Muscle of leg (tissue), 16 donors: ENCODE measurements at places on chromosomes 5 and 9. TPM values are rescaled to one million over a fixed set of nuclear protein-coding genes. Genes with fewer than 3 reads are reported as not detected.

Gene TAF1L
- total RNA-seq = under 0.01 TPM

Gene DNAI1
- 0.13 TPM for total RNA-seq

Gene LRRC19
- not detected for total RNA-seq

Gene ZNF483
- total RNA-seq = 3.1 TPM

Gene LCN2
- total RNA-seq = 0.09 TPM

Gene PKD2L2
- total RNA-seq = 1.2 TPM

- no peak for DNase-seq
Observed at GRCh38 chr5:149423794-149424268, 44.7 kb upstream of the IL17B start.

DNA sequence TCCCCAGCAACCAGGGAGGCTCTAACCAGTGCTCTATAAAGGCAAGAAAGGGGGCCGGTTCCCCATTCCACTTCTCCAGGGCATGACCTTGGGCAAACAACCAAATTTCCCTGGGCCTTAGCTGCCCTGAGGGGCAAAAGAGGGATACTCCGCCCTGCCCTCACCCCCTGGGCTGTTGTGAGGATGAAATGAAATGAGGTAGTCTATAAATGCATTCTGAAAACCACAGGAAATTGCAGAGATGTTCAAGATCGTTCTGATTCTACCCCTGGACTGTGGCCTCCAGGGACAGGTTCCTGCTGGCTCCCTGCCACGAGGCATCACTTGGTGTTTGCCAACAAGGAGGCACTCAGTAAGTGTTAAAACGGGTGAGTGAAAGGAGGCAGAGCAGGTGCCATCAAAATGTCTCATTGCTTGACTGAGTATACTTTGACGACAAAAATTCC lies 5.7 kb downstream of the RAPGEF1 start:
- no peak for DNase-seq

GRCh38 chr5:87770601-87771121 lies 357.9 kb upstream of the CCNH start:
- peak; percentile 2 for DNase-seq

DNA sequence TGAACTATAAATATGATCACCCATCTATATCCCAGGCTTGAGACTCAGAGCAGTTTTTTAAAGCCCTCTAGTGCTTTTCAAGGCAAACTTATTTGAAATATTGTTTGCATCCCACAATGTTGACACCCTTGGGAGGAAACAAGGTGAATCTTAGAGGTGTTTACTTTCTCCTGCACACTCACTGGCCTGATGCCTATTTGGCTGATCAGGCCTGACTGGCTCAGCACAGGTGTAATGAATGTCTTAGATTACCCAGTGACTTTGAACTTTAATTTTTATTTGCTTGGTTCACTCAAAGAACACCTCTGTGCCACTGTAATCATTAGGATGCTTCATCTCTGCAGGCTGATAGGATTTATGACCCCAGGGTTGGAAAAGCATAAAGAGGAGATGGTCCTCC lies 158.3 kb downstream of the KCTD16 start:
- no peak for DNase-seq

DNA sequence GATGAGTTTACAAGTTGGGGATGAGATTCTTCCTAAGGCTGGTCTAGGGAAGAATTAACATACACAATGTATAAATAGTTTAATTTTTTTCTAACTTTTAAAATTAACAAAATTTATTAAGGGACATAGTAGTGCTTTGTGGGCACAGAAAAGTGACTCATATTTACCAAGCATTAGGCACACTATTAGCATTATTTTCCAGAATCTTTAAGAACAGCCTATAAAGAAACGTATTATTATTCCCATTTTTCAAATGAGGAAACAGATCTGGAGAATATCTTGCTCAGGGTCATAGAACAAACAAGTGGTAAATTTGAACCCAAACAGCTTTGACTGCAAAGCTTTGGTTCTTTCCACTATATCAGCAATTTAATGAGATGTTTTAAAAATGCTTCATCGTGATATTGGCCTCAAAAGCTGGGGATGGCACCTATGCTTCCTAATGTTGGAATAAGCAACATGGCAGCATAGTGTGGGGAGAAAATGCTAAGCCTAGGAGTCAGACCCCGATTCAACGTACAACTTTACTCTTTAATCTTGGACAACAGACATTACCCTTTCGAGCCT lies 55.9 kb downstream of the ABCA1 start:
- no peak for DNase-seq

DNA sequence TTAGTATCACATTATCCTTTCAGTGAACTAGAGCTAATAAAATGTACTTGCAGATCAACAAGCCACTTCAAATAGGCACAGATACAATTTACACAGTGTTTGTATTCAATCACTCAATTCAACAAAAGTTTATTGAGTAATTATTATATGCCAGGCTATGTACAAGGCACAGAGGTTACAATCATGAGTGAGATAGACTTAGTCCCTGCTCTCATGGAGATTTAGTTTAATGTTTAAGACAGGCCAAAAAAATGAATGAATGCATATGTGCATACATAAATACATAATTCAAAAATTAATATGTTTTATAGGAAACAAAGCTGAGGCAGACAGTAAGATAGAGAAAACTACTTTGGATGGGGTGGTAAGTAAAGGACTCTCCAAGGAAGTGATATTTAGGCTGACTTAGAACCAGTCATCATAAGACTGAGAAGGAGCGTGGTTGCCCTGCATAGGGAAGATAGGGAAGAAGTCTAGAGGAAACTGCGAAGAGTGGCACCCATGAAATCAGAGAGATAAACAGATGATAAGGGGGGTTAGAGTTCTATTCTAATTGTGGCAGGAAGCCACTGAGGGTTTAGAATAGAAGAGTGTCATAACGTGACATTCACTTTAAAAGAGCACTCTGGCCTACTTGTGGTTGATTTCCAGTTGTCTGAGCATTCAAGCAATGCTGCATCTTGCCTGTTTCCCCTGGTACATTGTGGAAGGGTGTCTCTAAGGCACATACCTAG lies 49.7 kb upstream of the GRAMD2B start:
- no peak for DNase-seq

- DNase-seq = no peak
Observed at GRCh38 chr9:89889865-89890264, 285.1 kb downstream of the GADD45G start.

- DNase-seq = peak; percentile 64
Observed at GRCh38 chr5:106680330-106680729, 990.4 kb downstream of the EFNA5 start.

DNA sequence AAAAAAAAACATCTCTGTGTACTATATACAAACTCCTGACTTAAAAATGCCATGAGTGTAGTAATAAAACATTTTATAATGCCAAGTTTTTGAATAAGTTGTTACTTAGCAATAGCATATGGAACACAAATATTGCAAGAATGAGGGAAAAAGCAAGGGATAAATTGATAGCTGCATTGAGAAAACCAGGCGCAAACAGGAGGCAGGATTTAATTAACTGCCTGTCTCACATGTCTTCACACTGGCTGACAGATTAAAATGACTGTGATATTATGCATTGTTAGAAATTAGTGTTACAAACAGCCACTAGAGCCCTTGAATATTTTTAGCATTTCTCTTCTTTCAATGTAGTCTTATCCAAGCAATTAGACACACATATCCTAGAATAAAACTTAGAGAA lies 1817.5 kb upstream of the NUDT12 start:
- DNase-seq = no peak

DNA sequence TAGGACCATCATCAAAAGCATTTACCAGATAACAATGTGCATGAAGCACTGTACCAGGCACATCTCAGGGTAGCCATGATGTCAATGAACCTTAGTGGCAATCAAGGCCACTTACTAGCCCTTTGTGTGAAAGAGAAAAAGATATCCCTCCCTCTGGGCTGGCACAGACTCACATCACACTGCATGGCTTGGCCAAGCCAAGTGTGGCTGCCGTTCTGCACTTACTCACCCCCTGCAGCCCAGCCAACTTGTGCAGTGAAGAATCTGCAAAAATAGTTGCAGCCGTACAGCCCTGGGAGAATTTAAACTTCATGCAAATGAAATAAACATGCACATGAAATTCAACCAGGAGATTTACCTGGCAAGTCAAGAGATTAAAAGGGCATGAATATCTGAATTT lies 333.5 kb downstream of the DEPDC1B start:
- DNase-seq = no peak

DNA sequence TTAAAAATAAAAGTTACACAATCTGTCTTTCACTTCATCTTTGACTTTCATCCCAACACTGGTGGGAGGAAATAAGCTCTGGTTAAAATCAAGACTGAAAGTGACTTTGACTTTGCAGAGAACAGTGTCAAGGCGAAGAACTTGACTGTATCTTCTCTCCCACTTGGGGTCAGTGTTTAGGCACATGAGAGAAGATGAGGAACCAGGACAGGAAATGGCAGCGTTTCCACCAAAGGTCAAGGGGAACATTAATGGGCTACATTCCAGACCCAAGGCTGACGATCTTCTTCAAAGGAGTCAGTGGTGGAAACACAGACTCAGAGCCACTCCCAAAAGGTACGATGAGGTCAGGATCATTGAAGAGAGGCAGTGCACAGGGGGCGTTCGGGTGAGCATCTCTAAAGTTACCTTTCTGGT lies 409.5 kb downstream of the ARHGEF28 start:
- peak; percentile 83 for DNase-seq

GRCh38 chr9:12862611-12863410 lies 88.0 kb downstream of the LURAP1L start:
- peak; percentile 44 for DNase-seq

DNA sequence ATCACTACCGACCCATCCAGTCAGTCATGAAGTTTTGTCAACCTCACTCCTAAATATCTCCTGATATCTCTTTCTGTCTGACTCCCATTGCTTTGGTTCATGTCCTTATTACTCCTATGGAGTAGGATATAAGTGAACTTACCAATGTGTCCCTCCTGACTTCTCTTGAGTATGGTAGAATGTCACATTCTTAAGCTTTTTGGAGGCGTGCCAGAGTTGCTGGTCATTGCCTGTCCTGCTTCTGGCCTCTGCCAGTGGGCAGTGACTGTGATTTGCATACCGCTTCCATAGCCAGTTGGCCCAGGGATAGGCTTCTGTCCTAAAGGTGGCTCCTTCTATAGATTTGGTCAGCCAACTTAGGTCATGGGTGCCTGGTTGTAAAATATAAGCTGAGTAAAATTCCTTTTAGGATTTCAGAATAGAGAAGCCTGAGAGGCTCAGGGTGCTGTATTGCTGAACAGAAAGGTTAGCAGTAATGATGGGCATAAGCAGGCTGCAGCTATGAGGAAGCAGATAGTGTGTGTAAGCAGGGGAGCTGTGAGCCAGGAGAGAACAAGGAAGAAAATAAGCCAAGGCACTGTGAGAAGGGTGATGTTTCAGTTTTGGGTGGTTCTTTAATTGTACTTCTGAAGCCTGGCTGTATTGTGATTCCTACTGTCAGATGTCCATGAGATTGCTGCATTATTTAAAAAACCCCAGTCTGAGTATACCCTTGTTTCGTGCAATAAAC lies 16.1 kb upstream of the MARCHF3 start:
- no peak for DNase-seq

- no peak for DNase-seq
Observed at GRCh38 chr5:39980056-39980455, 555.3 kb upstream of the DAB2 start.

DNA sequence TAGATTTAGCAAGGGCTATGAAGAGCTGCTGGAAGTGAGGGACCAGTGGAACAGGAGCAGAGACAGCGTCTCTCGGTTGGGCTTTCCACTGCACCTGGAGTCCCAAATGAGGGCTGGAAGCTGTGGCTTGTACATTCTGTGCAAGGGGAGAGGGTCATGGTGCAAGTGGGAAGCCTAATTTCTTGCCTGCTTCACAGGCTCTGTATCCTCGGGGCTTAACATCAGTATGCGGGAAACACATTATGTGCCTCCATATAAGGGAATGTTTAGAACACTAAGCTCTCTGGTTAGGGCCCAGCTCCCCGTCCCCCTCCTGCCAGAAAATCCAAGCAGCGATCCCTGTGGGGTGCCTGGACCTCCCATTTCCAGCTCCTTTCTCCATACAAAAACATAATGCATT lies 89.0 kb upstream of the NIPAL4 start:
- peak; percentile 63 for DNase-seq

GRCh38 chr5:120158211-120158610 lies 305.9 kb upstream of the PRR16 start:
- no peak for DNase-seq

DNA sequence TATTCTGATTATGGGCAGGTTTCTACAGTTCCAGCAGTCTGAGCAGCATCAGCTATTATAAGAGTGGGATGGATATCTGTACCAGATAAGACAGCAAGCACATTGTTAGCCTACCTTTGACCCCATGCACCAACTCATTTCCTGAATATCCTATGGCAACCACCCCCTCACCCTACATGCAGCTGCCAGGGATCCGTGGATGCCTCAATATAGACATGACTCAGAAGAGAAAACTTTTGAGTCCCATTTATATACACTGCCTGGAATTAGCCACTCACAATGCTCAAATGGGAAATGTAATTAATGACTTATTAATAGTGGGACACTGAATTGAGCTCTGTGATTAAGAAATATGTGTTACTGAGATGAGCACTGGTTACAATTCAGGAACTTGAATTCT lies 124.4 kb downstream of the SSBP2 start:
- peak; percentile 54 for DNase-seq

DNA sequence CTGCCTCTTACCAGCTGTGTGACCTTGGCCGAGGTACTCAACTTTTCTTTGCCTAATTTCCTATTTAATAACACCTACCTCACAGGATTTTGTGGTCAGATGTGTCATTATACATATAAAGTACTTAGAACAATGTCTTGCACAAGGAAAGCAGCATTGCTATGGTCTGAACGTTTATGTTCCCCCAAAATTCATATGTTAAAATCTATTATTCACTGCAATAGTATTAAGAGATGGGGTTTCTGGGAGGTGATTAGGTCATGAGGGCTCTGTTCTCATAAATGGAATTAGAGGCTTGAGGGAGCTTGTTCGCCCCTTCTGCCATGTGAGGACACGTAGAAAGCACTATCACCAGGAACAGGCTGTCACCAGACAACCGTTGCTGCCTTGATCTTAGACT lies 10.9 kb upstream of the RNF145 start:
- DNase-seq = no peak

DNA sequence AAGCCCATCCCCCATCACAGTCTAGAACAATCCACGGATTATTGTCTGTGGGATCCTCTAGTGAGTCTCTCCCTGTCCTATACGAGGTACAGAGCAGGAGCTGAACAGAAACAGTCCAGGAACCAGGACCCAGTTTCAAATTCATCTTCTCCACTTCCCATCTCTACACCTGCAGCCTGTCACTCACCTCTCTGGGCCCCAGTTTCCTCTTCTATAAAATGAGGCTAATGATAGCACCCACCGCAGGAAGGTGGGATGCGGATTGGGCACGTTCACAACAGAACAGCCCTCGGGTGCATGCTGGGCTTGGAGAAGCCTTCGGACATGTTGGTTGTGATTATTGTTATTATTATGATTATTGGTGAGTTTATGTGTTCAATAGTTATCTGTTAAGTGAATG lies 78.5 kb downstream of the ANKRD33B start:
- no peak for DNase-seq
